Suppressor macrophage treated with lipopolysaccharide for 4 hours (primary cell): ENCODE measurements at places on chromosomes 5 and 9.

DNA sequence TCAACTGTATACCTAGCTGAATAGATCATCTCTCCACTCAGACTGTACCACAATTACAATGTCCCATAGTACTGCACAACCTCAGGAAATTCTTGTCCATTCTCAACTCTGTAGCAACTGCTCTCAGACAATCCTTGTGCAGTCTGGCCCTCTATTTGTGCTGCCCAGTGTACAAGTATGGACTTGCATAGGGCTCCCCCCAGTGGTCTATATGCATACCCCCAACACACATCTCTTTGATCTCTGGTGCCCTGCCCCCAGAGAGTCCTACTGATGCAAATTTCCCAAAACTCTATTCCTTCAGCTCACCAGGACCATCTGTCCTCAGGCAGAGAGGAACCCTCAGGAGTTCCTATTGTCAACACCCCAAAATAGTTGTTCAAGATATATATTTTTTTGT lies 205.3 kb downstream of the SLCO4C1 start:
- peak; percentile 10 for DNase-seq

GRCh38 chr5:92177926-92178487 lies 794.9 kb upstream of the ARRDC3 start:
- DNase-seq, result no peak

- peak; percentile 87 for DNase-seq
Observed at GRCh38 chr5:172777881-172778814, 7.2 kb upstream of the DUSP1 start.

- peak; percentile 94 for DNase-seq
Observed at GRCh38 chr9:129887334-129888292, 52.4 kb downstream of the USP20 start.

GRCh38 chr5:60299944-60300343 lies 400.0 kb downstream of the DEPDC1B start:
- DNase-seq, result no peak

GRCh38 chr5:124514956-124515355 lies 231.5 kb downstream of the ZNF608 start:
- no peak for DNase-seq

DNA sequence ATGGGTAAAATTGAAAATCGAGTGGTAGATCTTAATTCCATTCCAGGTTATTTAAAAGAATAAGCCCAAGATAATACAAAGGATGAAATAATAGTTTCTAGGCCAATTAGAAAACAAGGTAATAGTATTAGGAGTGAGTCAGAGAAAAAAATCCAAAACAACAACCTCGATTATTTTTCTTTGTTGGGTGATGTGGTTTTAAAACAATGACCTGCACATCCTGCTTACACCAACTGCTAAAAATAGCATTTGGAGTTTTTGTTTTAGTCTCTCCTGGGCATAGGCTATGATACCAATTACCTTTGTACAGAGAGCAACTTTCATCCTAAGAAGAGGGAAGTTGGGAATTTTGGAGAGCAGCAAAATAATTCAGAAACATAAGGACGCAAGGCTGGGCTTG lies 101.7 kb upstream of the MYO10 start:
- no peak for DNase-seq

GRCh38 chr5:135448071-135448739 lies 1.1 kb upstream of the DCANP1 start:
- DNase-seq, result no peak

- DNase-seq, result no peak
Observed at GRCh38 chr9:133419005-133419404, 1.2 kb upstream of the REXO4 start.

DNA sequence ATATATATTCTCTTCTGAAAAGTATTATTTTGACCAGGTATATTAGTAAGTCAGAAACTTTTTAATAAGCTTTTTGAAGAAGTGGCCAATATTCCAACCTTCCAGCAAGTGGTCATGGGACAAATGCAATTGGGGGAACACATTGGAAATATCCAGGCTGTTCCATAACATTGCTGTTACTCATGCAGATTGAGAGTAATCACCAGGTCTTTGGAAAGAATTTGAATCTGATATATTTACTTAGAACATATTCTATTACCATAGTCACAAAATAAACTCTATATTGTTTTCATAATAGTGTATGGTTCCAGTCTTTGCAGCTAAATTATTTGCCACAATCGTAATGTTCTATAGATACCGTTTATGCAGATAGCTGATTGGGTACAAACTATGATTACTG lies 102.8 kb downstream of the TAF11L14 start:
- no peak for DNase-seq

- DNase-seq, result no peak
Observed at GRCh38 chr9:99349870-99350269, 127.8 kb downstream of the SEC61B start.

- no peak for DNase-seq
Observed at GRCh38 chr5:179171251-179171815, 111.2 kb downstream of the ZNF354C start.
